NCI-H1930 (cell line): ENCODE measurements at places on chromosomes 6 and 20.

DNA sequence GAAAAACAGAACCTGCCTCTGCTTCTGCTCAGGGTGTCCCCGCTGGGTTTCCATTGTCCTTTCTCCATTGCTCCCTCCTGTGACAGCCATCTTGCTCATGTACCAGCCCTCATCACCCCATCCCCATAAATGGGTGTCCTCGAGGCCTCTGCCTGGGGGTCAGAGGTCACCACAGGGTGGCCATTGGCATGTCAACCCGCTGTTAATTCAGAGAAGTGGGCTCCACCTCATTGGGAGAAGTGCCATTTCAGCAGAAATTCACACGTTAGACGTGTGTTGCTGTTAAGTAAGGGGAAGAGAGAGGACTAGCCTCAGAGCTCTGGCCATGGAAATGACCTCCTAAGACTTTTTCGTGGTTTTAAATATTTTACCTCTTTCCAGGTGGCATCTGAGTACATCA, 71.9 kb downstream of the PTPN1 start:
- no peak for DNase-seq

DNA sequence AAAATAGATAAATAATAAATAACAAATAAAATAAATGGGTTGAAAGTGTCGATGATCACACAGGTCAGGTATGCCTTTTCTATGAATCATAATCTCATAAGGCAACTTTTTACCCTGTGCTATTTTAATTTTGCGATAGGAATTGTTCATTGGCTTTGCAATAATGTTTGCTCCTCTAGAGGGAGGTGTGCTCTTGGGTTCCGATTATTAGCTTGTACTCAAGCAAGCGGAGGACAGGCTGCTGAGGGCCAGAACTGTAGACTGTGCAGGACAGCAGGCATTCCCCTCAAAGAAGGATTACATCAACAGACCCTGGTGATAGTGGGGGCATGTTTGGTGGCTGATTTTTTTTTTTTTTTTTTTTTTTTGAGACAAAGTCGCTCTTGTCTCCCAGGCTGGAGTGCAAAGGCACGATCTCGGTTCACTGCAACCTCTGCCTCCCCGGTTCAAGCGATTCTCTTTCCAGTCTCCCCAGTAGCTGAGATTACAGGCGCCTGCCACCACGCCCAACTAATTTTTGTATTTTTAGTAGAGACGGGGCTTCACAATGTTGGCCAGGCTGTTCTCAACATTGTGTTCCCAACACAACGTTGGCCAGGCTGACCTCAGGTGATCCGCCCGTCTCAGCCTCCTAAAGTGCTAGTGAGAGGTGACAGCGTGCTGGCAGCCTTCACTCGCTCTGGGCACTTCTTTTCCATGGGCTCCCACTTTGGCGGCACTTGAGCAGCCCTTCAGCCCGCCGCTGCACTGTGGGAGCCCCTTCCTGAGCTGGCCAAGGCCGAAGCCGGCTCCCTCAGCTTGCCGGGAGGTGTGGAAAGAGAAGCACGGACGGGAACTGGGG, 35.6 kb downstream of the RIOK1 start:
- no peak for DNase-seq

DNA sequence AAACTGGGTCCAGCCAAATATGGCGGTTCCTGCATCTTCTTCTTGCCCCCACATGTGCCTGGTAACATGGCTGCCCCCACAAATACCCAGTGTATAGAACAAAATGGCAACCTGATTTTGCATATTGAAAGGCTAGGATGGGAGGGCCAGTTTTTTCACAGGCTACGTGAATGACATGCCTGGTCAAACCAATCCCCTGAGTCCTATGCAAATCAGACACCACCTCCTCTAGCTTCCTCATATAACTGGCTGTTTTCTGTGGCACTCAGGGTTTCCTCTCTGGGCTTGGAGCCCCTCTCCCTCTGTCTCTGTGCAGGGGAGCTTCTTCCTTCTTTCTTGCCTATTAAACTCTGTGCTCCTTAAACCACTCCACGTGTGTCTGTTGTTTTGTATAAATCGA, 372.1 kb downstream of the KIF16B start:
- DNase-seq, result no peak

DNA sequence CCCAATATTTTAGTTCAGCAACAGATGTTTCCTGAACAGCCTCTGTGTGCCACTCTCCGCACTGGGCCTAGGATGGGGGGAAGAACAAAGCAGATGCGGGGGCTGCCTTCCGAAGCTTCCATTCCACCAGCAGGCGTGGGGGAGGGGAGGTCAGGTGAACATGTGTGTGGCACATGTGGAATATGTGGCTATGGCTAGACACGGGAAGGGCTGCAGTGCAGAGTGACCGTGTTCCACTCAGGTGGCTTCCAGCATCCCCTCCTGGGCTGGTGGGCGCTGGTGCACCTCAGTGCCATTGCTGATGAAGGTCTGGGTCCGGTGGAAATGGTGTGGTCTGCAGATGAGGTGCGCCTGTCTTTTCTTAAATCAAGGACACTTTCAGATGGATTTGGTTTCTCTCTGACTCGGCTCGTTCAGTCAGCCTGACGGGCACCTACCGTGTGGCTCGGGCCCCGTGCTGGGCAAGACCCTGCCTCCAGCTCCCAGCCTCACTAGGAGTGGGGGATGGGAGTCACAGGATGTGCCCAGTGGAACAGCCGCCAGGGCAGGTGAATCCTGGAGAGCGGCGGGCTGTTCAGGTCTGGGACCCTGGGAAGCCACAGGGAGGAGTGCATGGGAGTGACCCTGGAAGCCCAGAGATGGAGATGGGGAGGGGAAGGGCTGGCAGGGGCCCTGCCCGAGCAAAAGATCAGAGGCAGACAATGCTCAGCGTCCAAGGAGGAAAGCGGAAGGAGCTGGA, 111.0 kb downstream of the SYCP2 start:
- no peak for DNase-seq

GRCh38 chr6:167507376-167507945, 182.6 kb downstream of the TTLL2 start:
- DNase-seq, result no peak

- DNase-seq, result no peak
These were observed 36.3 kb downstream of the HEBP2 start for GRCh38 chr6:138440296-138440695.

GRCh38 chr6:16374461-16375200, 136.2 kb downstream of the GMPR start:
- no peak for DNase-seq

DNA sequence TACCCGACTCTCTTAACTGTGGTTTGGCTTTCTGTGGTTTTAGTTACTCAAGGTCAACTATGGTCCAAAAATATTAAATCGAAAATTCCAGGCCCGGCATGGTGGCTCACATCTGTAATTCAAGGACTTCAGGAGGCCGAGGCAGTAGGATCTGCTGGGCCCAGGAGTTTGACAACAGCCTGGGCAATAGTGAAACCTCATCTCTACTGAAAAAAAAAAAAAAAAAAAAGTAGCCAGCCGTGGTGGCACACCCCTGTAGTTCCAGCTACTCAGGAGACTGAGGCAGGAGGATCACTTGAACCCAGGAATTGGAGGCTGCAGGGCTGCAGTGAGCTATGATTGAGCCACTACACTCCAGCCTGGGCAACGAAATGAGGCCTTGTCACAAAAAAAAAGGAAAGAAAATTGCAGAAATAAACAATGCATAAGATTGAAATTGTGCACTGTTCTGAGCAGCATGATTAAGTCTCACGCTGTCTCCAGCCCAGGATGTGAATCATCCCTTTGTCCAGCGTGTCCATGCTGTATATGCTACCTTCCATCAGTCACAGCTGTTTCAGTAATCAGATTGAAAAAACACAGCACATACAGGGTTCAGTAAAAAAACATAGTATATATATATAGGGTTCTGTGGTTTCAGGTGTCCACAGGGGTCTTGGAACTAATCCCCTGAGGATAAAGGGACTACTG, 40.7 kb downstream of the RGS17 start:
- DNase-seq, result no peak

DNA sequence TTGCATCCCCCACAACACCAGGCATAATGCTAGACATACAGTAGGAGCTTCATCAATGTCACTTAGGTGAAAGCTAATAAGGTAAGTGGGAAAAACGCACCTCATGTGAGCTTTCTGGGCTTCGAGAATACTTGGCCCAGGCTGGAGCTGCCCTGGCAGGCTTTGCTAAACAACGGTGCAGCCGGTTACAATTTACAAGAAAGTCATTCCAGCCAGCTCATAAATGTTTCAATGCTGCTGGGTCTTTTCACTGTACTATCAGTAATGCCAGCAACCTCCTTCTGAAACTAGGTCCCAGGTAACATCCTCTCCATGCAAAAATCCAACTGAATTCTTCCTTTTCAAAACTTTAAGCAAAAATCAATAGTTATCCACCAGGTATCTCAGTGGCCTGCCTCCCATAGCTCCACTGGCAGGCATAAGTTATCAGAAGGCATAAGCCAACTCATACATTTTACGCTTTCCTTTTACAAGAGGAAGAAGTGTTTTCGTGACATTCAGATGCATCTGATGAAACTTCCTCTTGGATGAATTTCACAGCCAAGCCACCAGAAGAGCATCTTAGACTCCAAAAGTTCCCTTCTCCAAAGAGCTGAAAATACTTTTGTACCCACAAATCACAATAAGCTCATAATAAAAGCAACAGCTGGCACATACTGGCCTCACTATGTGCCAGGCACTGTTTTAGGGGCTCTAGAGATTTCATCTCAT, 56.3 kb downstream of the RTN4IP1 start:
- no peak for DNase-seq

GRCh38 chr6:90860822-90861601, 274.1 kb upstream of the MAP3K7 start:
- DNase-seq, result no peak

DNA sequence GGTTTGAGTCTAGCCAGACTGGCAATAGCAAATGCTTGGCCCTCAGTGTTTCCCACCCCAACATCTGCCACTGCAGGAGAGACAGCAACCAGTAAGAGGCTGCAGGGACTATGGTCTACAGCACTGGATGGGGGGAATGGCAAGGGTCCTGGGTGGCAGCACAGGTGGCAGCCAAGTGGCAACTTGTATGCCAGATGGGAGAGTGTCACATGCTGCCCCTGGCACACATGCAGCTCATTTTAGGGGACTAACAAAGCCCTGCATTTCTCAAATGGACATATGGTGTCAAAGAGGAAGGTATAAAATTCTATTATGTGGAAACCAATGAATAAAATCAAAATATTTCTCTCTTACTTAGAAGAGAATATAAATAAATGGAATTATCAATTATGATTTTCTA, 298.7 kb upstream of the MARCKS start:
- DNase-seq, result no peak
